ENCODE measurements at places on chromosomes 5 and 9.

DNA sequence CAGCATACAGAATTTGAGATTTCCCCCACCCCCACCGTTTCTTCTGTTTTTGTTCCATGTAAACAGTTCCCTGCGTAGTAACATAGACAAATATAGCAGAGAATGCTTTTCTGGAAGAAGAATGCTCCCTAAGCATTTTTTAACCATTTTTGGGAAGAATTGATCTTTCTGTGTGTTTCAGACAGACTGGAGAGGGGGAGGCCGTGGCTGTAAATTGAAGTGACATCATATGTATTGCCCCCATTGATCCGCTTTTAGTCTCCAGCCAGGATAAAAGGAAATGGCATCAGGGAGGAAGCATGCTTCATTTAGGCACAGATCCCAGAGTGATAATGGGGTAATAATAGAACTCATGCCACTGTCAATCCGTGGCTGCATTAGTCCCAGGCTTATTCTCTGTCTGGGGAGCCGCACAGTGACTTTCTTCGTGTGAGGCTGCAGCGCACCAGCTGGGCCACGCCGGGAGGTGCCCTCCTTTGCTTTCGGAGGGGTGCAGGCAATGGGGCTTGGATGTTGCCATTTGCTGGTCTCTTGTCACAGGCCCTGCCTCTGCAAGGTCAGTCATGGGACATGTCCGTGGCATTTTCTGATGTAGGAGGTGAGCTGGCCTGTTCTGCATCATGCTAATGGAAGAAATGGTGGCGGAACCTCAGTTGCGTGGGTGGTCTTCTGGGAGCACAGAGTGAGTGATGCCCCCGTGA, 261.5 kb downstream of the FANCC start:
- DNase-seq, result no peak

- no peak for DNase-seq
Measured at GRCh38 chr5:62068554-62068953, 237.5 kb upstream of the KIF2A start.

DNA sequence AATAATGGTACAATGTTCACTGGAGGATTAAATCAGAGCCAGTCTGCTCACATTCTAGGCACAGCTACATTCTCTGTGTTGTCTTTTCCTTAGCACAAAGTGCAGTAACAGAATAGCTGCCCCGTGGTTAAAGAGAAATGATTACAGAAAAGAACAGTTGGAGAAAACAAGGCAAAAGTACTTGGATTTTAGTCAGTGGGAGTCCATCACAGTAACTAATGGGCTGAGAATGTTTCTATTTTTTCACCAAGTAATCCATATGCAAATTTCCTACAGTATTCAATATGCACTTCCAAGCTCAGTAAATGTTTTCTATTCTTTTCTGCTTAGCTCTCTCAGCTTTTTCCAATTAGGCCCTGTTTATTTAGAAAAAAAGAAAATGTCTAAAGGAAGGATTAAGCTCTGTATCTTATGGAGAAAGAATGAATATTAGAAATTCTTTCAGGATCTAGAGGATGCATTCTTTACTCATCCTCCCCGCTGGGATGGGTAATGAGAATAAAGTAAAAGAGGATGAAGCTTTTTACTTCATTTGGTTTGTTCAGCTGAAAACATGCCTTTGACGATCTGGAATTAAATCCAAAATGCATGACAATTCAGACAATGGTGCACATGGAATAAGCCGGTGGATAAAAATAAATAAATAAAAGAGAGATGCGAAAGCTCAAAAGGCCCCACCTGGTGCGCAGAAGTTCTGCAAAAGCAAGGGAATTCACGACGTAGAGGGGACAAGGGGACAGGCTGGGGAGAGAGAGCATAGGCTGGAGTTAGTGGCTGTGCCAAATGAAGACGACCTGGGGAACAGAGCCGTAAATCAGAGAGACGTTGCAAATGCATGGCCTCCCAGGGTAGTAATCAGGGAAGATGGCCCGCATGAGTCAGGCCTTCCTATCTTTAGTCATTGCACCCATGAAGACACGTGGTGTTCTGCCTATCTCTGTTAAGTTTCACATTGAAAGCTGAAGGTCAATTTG, 345.2 kb downstream of the GLIS3 start:
- no peak for DNase-seq

DNA sequence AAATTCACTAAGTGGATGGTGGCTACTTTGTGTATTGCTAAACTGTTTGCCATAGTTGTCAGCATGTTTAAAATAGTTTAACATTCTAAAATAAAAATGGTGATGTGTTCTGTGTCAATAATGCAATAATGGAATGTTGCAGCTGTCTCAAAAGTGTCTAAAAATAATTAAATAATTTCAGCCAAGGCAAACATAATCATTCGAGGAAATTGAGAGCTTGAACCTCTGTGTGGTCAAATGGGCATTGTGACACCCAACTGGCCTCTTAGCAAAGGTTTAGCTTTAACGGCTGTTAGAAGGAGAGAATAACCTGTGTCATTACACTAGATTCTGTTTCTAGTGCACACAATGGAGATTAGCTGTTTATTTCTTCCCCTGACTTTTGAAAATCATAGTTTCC, 278.5 kb downstream of the TMEM167A start:
- DNase-seq, result no peak

GRCh38 chr5:87944553-87945285, 323.9 kb downstream of the TMEM161B start:
- DNase-seq, result peak; percentile 96

GRCh38 chr5:673161-673830, 19.9 kb downstream of the TPPP start:
- DNase-seq, result no peak

DNA sequence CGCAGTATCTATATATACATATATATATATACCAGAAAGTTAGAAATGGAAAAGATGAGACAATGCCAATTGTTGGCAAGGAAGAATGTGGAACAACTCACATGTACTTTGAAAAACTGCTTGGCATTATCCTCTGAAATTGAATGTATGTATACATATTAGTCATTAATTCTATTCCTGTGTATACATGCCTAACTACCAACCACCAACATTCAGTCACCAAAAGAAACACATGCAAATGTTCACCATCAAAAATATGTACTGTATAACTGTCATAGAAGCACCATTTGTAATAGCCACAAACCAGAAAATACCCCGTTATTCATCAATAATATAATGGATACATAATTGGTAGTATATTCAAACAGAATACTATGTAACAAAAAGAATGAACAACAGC, 330.2 kb upstream of the GRAMD2B start:
- no peak for DNase-seq

DNA sequence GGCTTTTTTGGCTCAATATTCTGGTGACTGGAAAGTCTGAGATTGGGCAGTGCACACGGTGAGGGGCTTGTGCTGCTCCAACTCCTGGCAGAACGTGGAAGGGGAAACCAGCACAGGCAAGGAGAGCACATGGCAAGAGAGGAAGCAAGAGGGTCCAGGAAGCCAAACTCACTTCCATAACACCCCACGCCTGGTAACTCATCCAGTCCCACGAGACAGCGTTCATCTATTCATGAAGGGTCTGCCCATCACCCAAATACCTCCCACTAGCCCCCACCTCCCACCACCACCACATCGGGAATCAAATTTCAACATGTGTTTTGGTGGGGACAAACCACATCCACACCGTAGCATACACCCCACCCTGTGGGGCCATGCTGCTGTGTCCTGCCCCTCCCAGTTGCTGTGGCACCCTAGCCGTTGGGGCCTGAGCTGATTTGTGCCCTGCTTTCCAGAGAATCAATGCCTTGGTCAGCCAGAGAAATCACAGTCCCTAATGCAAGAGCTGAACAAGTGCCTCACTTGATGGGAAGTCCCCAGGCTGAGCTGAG, 27.3 kb downstream of the PROP1 start:
- no peak for DNase-seq

DNA sequence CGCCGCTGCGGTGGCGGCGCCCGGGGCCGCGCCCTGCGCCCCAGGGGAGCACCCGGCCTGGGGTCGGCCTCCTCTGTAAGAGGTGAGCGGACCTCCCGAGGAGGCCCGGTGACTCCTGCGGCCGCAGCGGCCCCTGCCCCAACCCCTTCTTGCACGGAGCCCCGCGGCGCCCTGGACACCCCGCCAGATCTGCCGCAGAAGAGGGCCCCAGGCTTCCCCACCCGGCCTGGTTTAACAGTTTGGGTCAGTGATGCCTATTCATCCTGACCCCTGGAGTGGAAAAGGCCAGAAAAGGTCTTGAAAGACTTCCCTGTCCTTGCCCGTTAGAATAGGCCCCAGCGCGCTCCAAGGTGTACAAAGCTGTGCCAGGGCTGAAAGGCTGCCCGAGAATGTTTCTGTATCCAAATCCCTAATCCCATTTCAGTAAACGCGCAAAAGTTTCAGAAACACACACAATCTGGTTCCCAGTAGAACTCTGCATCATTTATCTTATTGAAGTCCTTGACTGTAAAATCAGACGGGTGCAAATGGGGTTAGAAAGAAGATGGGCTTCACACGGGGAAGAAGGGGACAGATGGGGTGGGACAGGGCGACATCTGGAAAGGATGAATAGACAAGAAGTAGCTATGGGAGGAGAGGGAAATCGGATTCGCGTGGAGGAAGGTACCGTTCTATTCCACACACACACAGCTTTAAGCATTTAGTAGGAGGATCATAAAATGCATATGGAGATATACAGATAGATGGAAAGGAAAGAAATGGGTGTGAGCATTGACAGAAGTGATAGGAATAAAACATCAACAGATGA, 1.1 kb upstream of the SSBP2 start:
- peak; percentile 63 for DNase-seq

GRCh38 chr9:23766613-23767012, 59.4 kb downstream of the ELAVL2 start:
- DNase-seq, result no peak

DNA sequence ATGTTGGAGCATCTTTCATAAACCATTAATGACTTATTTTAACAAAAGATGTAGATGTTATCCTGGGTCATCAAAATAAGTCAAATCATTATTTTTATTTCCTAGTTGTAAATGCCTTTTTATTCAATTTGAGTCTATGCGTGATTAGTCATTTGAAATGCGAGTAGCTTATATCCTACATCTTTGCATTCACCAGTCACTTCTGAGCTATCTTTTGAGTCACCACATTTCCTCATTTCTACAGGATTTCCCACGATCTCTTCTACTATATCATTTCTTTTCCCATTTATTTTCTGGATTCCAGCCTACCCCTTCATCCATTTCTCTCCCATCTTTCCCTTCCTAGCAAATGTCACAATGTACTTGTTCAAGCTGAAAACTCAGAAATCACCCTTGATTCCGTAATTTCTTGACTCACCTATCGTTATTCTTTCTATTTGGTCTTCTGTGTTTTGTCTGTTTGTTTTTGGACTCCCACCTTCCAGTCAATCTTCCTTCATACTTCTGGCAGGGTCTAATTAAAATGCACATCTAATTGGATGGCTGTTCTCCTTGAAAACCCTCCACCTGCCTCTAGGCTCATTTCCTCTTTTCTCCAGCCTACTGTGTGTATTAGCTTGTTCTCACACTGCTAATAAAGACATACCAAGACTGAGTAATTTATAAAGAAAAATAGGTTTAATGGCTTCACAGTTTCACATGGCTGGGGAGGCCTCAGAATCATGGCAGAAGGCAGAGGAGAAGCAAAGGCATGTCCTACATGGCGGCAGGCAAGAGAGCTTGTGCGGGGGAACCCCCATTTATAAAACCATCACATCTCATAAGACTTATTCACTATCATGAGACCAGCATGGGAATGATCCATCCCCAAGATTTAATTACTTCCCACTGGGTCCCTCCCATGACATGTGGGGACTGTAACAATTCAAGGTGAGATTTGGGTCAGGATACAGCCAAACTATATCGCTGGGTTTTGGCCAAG, 112.4 kb downstream of the MEF2C start:
- no peak for DNase-seq

- no peak for DNase-seq
Measured at GRCh38 chr5:179132586-179133355, 72.6 kb downstream of the ZNF354C start.

GRCh38 chr5:156893517-156893916, 43.4 kb downstream of the PPP1R2B start:
- DNase-seq, result no peak

DNA sequence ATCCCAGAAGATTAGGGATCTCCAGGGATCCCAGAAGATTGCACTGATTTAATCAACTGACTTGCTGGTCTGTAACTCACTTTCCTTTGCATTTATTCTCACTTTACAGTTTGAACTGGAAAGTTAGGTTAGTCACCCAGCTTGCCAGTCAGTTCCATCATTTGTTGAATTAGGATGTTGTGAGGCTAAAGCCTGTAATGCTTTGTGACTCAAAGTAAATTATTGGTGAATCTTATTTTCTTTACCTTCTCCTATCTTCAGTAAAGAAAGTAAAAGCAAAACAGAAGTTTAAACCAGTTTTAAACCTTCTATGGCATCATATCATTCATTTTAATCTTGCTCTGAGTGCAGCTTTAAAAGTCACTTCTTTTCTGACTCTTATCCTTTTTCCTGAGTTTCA, 85.8 kb downstream of the SLC44A1 start:
- no peak for DNase-seq

GRCh38 chr5:113379936-113380806, 54.6 kb downstream of the TSSK1B start:
- DNase-seq, result no peak

DNA sequence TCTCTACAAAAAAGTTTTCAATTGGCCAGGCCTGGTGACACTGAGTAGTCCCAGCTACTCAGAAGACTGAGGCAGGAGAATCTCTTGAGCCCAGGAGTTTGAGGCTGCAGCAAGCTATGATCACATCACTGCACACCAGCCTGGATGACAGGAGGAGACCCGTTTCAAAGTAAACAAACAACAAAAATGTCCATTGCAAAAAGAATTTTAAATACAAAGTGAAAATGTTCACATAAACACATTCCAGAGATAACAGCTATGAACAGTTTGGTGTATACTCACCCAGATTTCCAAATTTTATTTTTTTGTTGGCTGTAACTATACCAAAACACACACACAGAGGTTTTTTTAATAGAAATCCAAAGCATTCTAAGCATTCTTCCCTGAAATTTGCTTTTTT, 39.8 kb downstream of the ADRA1B start:
- DNase-seq, result no peak

GRCh38 chr5:9479990-9480389, 65.9 kb downstream of the SEMA5A start:
- DNase-seq, result no peak

- no peak for DNase-seq
Measured at GRCh38 chr9:23598994-23599393, 227.0 kb downstream of the ELAVL2 start.

- no peak for DNase-seq
Measured at GRCh38 chr5:104965006-104965405, 1402.4 kb upstream of the NUDT12 start.

DNA sequence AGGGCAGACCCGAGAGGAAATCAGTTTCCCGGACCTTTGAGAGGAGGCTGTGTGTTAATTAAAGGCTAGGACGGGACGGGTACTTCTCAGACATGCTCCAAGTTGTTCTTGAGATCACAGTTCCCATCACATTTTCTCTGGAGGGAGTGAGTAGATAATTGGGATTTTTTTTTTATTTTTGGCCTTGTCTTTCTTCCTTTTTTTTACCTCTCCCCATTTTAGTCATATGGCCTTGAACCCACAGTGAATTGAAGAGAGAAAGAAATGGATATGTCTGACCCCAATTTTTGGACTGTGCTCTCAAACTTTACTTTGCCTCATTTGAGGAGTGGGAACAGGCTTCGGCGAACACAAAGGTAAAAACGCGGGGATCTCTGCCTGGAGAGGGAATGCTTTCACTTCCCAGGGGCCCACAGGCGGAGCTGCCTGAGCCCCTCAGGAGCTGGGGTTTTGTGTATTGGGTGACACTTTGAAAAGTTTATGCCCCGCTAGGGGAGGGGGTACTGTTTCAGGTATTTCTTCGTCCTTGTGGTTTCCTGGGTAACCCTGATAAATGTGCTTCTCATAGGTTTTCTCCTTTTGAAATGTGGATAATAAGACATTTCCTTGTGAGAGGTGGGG, 191.8 kb downstream of the CD180 start:
- DNase-seq, result no peak
